ENCODE measurements at places on chromosomes 7 and 10.

GRCh38 chr7:103989785-103990767 is 618 bp upstream of the RELN start:
- peak; percentile 68 for DNase-seq

- DNase-seq, result no peak
Observed at GRCh38 chr10:71970331-71970730, 6.1 kb downstream of the CHST3 start.

- no peak for DNase-seq
Observed at GRCh38 chr10:99524736-99525380, 7.9 kb upstream of the NKX2-3 start.

DNA sequence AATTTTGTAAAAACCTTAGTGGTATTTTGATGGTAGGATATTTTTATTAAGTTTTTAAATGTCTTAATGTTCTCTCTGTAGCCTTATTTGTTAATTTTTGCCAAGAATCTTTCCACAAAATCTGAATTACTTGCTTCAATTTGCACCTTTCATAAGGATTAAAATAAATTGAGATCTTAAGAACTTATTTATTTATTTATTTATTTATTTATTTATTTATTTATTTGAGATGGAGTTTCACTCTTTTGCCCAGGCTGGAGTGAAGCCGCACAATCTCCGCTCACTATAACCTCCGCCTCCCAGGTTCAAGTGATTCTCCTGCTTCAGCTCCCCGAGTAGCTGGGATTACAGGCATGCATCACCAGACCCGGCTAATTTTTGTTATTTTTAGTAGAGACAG is 98.6 kb downstream of the PPP1R9A start:
- no peak for DNase-seq

DNA sequence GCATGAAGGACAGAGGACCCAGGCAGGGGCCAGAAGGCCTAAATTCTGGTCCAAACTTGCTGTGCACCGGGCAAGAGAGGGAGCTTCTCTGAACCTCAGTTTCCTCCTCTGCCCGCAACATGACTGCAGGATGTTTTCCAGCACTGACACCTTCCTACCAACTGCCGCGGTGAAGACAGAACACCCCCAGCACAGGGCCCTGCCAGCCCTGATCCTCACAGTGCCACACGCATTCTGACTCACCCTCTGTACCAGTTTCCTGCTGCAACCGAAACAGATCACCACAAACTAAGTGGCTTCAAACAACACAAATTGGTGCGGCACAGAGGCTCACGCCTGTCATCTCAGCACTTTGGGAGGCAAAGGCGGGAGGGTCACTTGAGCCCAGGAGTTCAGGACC is 18.1 kb downstream of the MAD1L1 start:
- DNase-seq, result no peak

GRCh38 chr10:76727038-76727437 is 910.6 kb downstream of the KCNMA1 start:
- no peak for DNase-seq

DNA sequence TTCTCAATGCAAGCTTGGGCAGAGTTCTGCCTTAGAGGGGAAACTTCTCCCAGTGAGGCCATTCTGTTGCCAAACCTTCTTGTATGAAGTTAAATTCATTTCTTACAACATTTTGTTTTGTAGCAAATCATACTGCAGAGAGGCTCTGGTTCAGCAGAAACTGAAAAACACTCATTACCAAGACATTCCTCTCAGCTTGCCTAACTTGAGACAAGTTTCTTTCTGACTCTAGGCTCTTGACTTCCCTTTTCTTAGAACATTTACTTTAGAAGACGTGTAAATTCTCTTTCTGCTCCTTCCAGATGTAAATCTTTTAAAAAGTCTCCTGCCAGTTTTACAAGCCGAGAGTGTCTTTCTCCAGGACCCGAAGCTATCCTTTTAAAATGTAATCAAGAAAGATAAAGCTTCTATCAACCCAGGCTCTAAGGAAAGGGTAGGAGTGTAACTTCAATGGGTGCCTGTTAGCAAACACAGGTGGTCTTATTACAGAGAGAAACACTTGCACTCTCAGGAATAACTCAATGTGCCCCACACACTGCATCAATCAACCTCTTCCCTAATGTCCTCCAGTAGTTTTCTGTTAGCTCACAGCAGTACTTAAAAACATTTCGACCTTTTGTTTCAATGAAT is 80.5 kb upstream of the TAS2R16 start:
- no peak for DNase-seq

DNA sequence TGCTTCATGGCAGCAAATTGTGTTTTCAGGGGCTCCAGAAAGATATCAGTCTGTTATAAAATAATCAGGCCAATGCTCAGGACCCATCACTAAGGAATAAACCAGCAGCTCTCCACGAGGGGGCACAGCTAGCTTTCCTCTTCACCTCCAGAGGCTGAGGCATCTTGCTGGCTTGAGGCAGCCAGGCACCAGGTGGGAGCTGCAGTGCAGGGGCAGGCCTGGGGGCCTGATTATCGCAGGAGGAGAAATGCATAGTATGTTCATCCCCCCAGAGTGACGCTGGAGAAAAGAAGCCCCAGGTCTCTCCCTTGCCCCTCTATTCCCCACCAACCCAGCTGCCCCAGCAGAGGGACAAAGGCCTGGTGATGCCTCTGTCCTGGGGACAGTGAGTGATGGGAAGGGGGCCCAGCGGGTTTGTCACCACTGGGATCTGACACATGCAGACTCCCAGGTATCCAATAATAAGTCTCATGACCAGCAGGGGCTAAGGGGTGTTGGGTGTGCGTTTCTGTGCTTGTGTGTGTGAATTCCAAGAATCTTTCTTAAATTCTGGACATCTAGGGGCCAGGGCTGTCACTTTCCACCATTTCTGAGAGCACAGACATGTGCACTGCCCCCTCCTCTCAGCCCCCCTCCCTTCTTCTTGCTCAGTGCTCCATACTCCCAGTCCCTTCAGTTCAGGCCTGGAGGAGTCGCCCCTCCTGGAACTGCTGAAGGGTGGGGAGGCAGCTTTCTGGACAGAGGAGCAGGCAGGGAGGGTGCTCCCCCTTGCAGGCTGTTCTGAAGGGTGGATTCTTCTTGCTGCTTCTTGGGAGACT is 128.1 kb upstream of the FAM20C start:
- DNase-seq, result no peak

Measured in NCI-H2081 (cell line).